ENCODE measurements at places on chromosomes 2 and 18. TPM values are rescaled to one million over a fixed set of nuclear protein-coding genes. Genes with fewer than 3 reads are reported as not detected.

Gene ANO7
- total RNA-seq: 0.57 TPM

Gene KLHL14
- not detected for total RNA-seq

Gene PROC
- not detected for total RNA-seq

Gene SPR
- total RNA-seq: 8.7 TPM

Gene MAPRE3
- total RNA-seq: 2.9 TPM

Gene COLEC12
- not detected for total RNA-seq

Gene GKN1
- total RNA-seq: not detected

Gene PDCD1
- 8.3 TPM for total RNA-seq

DNA sequence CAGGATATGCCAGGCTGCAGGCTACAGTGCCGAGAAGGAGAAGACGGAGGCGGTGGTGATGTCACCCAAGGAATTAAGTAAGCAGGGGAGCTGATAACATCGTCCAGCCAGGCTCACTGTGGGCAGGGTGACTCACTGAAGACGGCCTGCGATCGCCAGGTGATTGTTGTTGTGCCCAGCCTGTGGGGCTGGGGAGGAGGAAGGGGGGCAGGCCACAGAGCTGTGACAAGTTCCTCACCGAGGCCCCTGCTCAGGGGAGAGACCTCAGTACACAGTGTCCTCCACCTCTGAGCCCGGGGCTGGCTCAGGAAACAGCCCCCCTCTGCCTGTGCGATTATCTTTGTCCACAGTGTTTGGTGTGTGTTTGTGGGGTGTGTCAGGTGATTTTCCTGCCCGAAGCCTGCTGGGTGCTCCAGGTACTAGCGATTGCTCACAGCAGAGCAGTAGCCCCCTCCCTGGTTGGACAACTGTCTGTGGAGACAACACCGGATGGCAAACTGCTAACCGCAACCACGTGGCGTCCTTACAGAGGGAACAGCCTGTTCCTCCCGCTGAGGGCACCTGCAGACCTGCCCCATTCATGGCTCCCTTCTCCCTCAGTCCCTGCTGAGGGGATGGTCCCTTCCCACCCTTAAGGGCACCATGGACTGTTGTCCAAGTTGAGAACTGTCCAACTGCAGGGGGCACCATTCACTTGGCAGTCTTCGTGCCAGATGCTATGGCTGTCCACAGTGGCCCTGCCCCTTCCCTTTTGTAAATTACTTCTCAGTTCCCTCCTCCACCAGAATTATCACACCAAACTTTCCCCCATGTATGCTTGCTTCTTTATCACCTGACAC is 95.1 kb downstream of the ZFP36L2 start:
- peak overlapping the region; percentile 18 for H3K27ac ChIP-seq
- H3K27me3 ChIP-seq: no peaks in the 10 kb centered on the region
- H3K36me3 ChIP-seq: no peaks in the 10 kb centered on the region
- peak; percentile 94 for DNase-seq
- peaks cover 87% of the 10 kb centered on the region for H3K4me1 ChIP-seq

- peak; percentile 72 for DNase-seq
- peaks cover 83% of the 10 kb centered on the region for H3K4me1 ChIP-seq
- H3K27me3 ChIP-seq: no peaks in the 10 kb centered on the region
These were observed 8.7 kb upstream of the WIPF1 start for GRCh38 chr2:174606336-174606735.

- no peak overlapping the region for H3K4me3 ChIP-seq
- DNase-seq: no peak
- H3K4me1 ChIP-seq: no peaks in the 10 kb centered on the region
- H3K27me3 ChIP-seq: no peaks in the 10 kb centered on the region
These were observed 289.3 kb upstream of the ZSWIM2 start for GRCh38 chr2:187138265-187138664.

- H3K27me3 ChIP-seq: peaks cover 3% of the 10 kb centered on the region
- H3K36me3 ChIP-seq: no peaks in the 10 kb centered on the region
- peaks cover 8% of the 10 kb centered on the region for H3K4me1 ChIP-seq
- no peak overlapping the region for H3K4me3 ChIP-seq
These were observed 26.0 kb upstream of the SP3 start for GRCh38 chr2:173990970-173991819.

DNA sequence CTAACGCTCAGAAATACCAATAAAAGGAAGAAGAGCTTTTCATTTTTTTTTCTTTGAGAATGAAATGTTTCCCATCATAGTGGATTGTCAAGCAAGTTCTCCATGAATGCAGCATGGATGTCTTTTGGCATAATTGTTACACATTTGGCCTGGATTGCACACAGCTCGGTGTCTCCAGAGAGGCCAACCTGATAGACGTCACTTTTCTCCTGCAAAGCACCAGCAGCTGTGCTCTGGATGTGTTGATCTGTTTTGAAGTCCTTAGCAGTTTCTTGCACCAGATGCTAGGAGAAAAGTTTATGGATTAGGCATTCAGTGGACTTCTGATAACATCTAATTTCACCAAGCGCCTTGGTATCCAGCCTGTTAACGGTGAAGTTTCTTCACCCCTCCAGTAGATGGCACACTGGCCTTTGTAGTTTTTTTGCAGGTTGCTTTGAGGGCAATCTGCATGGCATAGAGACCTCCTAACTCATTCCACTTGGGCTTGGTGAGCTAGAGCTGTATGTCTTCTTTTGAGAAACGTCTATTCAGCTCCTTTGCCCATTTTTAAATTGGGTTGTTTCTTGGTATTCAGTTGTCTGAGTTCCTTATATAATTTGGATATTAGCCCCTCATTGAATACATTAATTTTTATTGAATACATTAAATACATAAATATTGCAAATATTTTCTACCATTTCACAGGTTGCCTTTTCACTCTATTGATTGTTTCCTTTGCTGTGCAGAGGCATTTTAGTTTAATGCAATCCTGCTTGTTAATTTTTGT is 59.7 kb downstream of the PTH2R start:
- H3K4me1 ChIP-seq: no peaks in the 10 kb centered on the region
- no peak overlapping the region for H3K4me3 ChIP-seq
- no peak overlapping the region for H3K27ac ChIP-seq
- DNase-seq: peak; percentile 36
- peaks cover 2% of the 10 kb centered on the region for H3K27me3 ChIP-seq
- no peaks in the 10 kb centered on the region for H3K36me3 ChIP-seq

DNA sequence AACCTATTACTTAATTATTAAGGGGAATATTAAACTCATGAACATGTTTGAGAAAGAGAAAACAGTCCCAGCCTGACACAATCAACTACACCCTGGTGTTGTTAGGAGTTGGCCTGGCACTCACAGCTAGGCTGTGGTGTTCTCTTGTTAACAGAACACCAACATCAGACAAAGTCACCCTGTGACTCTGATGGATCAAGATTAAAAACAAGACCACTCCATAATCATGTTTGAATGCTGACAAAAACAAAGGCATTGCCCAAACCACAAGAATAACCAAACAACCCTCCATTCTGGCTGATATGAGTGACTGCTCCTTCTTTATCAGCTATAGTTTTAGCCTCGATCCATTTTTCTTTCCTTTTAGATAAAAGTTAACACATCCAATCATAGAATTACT is 3.0 kb downstream of the BOLL start:
- H3K36me3 ChIP-seq: no peaks in the 10 kb centered on the region
- H3K27me3 ChIP-seq: peaks cover 9% of the 10 kb centered on the region
- peaks cover 2% of the 10 kb centered on the region for H3K4me1 ChIP-seq
- no peak for DNase-seq

DNA sequence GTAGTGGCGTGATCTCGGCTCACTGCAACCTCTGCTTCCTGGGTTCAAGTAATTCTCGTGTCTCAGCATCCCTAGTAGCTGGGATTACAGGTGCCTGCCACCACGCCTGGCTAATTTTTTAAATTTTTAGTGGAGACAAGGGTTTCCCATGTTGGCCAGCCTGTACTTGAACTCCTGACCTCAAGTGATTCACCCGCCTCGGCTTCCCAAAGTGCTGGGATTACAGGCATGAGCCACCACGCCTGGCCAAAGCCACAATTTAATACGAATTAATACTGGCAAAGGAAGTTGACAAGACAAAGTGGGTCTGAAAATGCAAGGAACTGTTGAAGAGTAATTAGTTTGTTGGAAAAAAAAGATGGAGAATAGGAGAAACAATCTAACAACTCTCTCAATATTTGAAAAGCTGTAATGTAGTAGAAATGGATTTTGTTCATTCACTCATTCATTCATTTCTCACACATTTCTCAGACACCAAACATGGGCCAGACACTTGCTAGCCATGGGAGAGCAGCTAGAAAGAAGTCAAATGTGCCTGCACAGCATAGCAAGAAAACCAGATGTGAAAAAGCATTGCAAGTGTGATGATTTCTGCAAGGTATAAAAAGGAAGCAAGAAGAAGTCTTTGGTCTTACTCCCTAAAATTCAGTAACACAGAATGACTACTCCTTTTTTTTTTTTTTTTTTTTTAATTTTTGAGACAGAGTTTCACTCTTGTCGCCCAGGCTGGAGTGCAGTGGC is 39.4 kb upstream of the ATL2 start:
- peaks cover 1% of the 10 kb centered on the region for H3K36me3 ChIP-seq
- no peak overlapping the region for H3K27ac ChIP-seq
- no peaks in the 10 kb centered on the region for H3K27me3 ChIP-seq
- H3K4me3 ChIP-seq: no peak overlapping the region
- no peak for DNase-seq
- H3K4me1 ChIP-seq: no peaks in the 10 kb centered on the region

DNA sequence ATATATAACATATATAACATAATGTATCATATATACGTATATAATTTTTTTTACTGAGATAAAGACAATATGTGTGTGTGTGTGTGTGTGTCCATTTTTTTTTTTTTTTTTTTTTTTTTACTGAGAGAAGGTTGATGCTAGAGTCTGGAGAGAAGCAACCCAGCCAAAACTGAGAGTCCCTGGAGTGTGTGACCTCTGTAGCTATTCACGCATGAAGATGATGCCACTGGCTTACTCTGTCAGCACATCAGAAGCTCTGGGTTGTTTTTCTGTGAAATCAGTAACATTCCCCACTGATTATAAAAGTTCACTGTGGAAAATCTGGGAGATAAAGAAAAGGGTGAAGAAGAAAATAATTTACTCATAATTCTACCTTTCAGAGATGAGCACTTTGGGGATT is 27.2 kb downstream of the CCDC195 start:
- H3K36me3 ChIP-seq: no peaks in the 10 kb centered on the region
- DNase-seq: no peak
- no peak overlapping the region for H3K27ac ChIP-seq
- H3K27me3 ChIP-seq: no peaks in the 10 kb centered on the region
- no peak overlapping the region for H3K4me3 ChIP-seq

DNA sequence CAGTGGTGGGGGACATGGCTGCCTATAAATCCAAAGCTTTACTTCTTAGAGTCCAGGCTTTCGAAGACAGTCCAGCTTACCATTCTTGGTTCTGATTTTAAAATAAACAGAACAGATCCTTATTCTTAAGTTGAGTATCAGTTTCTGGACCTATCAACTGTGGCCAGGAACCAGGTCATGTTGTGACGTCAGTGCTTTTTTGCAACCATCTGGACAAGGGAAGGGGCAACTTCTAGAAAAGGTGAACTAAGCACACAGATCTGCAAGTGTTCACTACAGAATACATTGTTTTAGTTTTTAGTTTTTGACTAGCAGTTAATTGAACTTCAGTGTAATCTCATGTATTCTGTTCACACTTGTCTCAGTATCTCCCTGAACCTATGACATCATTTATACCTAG is 326.0 kb upstream of the MGAT5 start:
- H3K4me1 ChIP-seq: no peaks in the 10 kb centered on the region
- H3K27ac ChIP-seq: no peak overlapping the region
- DNase-seq: no peak
- no peaks in the 10 kb centered on the region for H3K36me3 ChIP-seq
- H3K27me3 ChIP-seq: peaks cover 12% of the 10 kb centered on the region

- H3K4me3 ChIP-seq: no peak overlapping the region
- DNase-seq: no peak
- H3K4me1 ChIP-seq: no peaks in the 10 kb centered on the region
These were observed 281.8 kb upstream of the CDH2 start for GRCh38 chr18:28458751-28459150.

Measured in activated naive CD4-positive, alpha-beta T cell treated with anti-CD3 and anti-CD28 coated beads for 36 hours (primary cell).